ENCODE measurements at places on chromosomes 4 and X.

DNA sequence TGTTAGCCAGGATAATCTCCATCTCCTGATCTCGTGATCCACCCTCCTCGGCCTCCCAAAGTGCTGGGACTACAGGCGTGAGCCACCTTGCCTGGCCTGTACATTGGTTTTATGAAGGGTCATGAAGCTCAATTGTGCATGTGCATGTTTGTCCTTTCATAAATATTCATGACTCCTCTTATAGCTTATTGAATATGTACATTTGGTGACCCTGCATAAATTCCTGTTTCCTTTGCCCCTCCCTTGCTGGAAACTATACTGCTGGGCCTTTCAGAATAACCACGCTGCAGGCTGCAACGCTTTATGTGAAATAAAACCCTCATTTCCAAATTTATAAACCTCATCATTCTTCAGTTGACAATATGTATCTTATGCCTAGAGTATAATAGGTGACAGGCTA lies 978.0 kb upstream of the LCORL start:
- no peak for DNase-seq

DNA sequence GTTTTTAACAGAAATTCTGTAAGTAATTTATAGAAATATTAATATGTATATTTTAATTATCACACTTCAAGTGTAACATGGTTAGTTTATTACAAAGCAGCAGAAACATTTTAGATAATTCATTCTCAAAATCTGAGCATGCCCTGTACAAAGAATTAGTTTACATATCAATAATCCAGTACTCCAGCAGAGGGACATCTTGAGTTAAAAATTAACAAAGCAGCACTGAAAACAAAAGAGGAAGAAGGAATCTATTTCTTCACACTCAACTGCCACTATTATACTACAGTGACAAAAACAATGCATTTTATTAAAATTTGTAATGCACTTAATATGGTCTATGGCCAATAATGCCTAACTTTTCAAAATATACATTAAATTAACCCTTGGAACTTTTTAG lies 179.1 kb upstream of the KLHL4 start:
- DNase-seq = no peak

DNA sequence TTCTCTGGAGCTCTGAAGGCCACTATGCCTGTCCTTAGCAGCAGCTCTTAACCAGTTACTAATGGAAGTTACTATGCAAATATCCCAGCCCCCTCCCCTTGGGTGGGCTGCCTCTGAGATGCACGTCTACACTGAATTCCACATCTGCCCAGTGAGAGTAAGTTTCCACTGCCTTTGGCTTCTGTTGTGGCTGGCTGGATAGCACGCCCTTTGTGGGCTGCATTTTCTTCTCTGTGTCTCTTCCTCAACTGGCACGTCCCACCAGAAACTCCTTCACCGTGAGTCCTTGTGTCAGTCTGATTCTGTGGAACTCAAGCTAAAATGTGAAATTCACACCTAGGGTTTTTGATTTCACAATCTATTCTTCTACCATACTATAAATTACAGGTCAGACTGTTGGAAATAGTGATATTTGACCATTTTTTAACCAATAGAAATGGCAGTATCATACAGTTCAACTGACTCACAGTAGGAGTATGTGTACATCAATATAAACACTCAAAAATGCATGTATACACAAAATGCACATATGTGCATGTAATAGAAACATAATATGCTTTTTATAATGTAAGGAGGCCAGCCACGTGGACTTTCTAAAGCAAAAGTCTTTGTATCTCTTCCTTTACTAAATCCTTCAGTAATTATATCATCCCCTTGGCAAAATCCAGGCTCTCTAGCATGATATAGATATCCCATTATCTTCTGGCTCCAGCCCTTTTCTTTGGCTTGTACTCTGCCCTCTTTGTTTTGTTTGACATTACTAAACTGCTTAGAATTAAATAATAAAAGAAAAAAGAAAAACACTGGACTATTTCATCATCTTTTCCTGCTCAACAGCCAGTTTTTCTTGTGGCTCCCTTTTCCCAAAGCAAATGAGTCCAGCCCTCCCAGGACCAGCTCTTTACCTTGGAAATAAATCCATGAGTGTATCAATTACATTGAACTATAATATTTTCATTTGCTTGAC lies 33.2 kb upstream of the LDB2 start:
- DNase-seq = no peak

- DNase-seq = no peak
Observed at GRCh38 chr4:174521800-174522182, 497 bp downstream of the HPGD start.

- DNase-seq = no peak
Observed at GRCh38 chrX:39904816-39905537, 192.8 kb downstream of the BCOR start.

DNA sequence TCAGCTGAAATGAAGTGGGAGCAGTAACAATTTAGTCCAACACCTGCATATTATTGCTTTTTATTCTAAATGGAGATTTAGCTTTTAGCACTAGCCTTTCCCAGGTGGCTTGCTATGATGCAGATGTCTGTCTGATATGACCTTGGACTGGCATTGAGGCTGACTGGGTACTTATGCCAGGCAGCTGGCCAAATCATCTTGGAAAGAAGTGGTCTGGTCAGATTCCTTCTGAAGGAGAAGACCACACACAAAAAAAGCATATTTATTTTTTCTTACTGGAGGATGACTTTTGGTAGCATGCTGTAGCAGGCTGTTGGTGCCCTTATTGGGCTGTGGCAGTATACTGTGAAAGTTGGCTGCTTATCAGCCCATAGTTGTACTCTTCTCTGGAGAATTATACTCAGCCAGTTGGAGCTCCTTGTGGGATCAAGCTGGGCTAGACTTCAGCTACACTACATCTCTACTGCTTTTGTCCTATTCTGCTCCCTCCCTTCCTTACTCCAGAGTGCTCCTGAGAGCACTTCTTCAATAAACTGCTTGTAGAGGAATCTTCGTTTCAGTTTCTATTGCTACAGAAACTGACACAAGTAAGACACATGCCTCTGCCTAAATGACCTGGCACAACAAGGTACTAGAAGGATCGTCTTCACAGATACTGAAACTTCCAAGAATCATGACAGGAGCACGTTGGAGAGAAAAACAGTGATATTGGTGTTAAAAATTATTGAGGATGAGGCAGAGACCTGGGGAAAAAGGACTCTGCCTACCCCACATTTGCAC lies 196.8 kb upstream of the RPS6KA3 start:
- DNase-seq = no peak

DNA sequence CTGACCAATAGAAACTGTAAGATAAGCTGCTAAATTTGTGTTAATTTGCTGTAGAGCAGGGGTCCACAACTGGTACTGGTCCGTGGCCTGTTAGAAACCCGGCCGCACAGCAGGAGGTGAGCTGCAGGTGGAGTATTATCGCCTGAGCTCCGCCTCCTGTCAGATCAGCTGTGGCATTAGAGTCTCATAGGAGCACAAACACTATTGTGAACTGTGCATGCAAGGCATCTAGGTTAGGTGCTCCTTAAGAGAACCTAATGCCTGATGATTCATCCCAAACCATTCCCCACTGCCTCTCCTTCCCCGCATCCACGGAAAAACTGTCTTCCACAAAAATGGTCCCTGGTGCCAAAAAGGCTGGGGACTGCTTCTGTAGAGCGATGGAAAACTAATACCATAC lies 19.7 kb downstream of the FBXW7 start:
- no peak for DNase-seq

- no peak for DNase-seq
Observed at GRCh38 chr4:68109868-68110267, 19.8 kb downstream of the TMPRSS11F start.

- no peak for DNase-seq
Observed at GRCh38 chrX:39726771-39727170, 371.0 kb downstream of the BCOR start.

GRCh38 chrX:140480765-140481164 lies 24.1 kb downstream of the SOX3 start:
- DNase-seq = no peak

GRCh38 chrX:13545726-13546125 lies 23.7 kb upstream of the EGFL6 start:
- DNase-seq = no peak

GRCh38 chrX:155001873-155002272 lies 20.6 kb downstream of the F8 start:
- DNase-seq = no peak

DNA sequence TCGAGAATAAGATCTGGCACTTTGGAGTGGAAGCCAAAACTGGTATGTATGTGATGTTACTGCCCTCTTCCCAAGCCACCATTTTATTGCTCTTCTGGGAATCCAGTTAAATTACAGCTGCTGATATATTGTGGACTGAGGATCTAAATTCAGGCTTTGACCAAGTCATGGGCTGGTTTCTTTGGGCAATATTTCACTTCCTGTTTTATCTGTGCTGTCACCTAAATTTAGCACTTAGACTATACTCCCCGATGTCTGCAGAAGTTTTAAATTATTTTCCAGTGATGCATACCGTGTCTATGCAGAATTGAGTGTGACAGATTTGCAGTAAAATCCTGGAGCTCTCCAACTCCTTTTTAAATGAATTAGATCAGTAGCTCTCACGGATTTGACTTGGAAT lies 100.0 kb downstream of the TEX13A start:
- no peak for DNase-seq

DNA sequence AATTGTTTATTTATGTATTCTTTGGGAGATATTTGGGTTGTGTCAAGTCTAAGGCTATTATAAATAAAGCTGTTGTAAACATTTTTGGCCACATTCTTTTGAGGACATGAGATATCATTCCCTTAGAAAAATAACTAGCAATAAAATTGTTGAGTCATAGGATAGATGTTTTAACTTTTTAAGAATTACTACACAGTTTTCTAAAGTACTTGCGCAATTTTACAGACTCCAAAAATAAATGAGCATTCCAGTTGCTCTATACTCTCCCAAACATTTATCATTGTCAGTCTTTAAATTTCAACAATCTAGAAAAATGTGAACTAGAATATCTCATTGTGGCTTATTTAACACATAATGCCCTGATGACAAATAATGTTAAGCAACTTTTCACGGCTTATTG lies 189.1 kb upstream of the ADGRL3 start:
- no peak for DNase-seq

DNA sequence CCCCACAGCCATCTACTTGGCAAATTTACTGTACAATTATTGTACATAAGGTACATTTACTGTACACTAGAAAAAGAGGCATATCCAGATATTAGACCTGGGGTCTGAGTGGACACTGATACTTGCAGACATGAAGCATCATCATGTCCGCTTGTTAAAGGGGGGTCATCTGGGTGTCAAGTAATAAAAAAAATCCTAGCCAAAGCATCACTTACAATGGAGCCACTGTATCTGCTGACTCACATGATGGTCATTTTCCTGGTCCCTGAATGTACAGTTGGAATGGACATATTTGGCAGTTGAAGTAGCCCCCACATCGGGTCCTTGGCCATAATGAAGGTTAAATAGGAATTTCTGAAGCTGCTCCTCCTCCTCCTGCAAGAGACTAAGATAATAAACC lies 228.8 kb downstream of the THOC2 start:
- no peak for DNase-seq

DNA sequence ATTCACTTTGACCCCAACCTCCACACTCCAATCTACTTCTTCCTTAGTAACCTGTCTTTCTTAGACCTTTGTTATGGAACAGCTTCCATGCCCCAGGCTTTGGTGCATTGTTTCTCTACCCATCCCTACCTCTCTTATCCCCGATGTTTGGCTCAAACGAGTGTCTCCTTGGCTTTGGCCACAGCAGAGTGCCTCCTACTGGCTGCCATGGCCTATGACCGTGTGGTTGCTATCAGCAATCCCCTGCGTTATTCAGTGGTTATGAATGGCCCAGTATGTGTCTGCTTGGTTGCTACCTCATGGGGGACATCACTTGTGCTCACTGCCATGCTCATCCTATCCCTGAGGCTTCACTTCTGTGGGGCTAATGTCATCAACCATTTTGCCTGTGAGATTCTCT lies 344 bp downstream of the OR13H1 start:
- DNase-seq = no peak

DNA sequence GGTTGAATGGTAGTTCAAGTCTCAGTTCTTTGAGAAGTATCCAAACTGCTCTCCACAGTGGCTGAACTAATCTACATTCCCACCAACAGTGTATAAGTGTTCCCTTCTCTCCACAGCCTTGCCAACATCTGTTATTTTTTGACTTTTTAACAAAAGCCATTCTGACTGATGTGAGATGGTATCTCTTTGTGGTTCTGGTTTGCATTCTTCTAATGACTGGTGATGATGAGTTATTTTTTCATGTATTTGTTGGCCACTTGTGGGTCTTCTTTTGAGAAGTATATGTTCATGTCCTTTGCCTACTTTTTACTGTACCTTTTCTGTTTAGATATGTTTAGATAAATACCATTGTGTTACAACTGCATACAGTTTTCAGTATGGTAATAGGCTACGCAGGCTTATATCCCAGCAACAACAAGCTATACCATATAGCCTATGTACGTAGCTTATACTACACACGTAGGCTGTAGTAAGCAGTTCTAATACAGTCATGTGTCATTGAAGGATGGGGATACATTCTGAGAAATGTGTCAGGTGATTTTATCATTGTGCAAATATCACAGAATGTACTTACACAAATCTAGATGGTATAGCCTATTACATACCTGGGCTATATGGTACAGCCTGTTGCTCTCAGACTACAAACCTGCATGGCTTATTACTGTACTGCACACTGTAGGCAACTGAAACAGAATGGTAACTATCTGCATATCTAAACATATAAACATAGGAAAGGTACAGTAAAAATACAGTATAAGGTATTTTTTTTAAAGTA lies 28.1 kb downstream of the KLHL8 start:
- no peak for DNase-seq

GRCh38 chrX:153862369-153863250 lies 23.4 kb downstream of the L1CAM start:
- DNase-seq = no peak

GRCh38 chrX:100085846-100086245 lies 324.2 kb downstream of the PCDH19 start:
- DNase-seq = no peak

- DNase-seq = no peak
Observed at GRCh38 chr4:6020613-6021012, 2.4 kb upstream of the C4orf50 start.

DNA sequence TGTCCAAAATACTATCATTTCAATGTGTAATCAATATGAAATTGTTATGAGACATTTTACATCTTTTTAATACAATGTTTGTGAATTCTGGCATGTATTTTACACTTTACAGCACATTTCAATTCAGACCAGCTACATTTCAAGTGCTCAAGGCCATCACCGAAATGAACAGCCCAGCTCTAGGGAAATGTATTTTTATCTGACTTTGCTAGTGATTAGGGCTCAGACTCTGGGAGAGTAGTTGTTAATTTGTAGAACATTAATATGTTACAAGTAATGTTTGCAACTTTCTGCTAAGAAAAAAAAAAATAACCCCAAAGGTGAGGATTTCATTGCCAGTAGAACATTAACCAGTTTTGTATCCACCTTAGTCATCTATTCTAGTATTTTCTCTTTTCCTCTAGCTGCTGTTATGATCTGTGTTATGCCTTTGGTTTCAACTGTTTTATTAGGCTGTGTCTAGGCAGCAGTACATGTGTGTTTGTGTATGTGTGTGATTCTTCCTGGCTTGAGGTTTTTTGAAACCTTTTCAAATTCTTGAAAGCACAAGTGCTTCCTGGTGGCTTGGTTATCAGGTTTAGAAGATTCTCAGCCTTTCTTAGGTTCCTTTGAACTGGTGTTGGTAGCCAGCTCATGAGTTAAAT lies 125.9 kb downstream of the NSUN7 start:
- DNase-seq = no peak

GRCh38 chr4:18664171-18664570 lies 642.6 kb upstream of the LCORL start:
- DNase-seq = no peak
